ENCODE measurements at places on chromosomes 4 and X.

GRCh38 chr4:92359491-92359890 is 55.7 kb downstream of the GRID2 start:
- no peak for DNase-seq

- DNase-seq = no peak
Observed at GRCh38 chr4:85790582-85790981, 315.6 kb downstream of the ARHGAP24 start.

DNA sequence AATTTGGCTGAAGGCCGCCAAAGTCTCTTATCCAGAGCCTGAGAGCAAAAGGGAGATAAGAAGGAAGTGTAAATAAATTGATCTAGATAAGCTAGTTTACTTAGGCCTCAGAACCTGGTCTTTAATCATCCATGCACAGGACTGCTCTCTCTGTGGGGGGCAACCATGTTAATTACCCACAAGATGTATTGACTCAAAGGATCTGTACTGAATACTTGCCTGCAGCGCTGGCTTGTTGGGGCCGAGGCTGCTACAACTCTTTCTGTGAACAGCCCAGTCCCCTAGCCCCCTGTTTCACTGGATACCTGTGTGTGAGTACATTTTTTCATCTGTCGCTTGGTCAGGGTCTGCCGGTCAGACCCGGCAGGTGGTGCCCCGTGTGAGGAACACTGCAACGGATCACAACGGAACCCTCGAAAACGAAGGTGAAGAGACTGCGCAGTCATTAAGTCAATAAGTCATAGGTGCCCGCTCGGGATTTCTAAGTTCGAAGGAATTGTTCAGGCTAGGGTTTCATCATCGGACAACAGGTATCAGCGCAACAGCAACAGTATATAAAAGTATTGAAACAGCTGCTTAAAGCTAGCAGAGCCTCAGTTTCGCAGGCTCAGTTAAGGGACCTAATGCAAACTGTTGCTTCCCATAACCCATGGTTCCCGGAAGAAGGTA is 8.3 kb downstream of the MAGEA11 start:
- DNase-seq = no peak

DNA sequence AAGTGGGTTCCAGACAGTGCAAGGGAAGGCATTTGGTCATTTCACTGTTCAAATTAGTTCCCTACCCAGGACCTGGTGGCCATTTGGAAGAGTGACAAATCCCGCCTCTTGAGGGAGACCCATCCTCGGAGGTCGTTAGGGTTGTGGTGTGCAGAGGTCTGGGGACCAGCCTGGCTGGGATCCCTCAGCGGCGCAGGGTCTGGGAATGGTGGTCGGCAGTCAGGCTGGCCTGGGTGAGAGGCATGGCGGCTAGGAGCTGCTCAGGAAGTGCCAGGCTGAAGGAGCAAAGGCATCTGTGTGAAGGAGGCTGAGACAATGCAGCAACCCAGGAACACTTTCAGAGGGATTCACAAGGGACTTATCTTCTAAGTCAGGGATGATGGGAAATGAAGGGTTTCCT is 6.7 kb downstream of the NLGN3 start:
- DNase-seq = no peak

GRCh38 chr4:106261980-106262379 is 54.0 kb downstream of the TBCK start:
- DNase-seq = no peak

GRCh38 chr4:97665553-97665952 is 477.7 kb downstream of the STPG2 start:
- no peak for DNase-seq

DNA sequence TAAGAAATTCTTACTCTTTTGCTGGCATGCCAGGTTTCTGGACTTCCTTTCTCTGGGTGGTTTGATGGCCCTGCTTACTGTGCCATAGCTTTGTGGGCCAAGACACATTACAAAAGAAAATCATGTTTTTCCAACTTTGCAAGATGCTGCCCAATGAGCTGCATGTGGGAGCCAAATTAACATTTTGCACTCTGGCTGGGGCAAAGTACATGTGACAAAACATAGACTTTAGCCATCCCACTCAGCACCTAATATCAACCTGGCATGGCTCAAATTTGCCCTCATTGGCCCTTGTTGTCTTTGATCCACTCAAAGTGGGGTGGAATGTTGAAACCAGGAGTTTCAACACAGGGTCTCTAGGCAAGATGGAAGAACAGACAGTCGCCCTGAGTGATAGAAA is 40.0 kb upstream of the DYNLT3 start:
- DNase-seq = no peak

- peak; percentile 17 for DNase-seq
Observed at GRCh38 chrX:21047034-21047455, 327.2 kb upstream of the CNKSR2 start.

- DNase-seq = no peak
Observed at GRCh38 chrX:50093625-50094024, 107.2 kb downstream of the AKAP4 start.

DNA sequence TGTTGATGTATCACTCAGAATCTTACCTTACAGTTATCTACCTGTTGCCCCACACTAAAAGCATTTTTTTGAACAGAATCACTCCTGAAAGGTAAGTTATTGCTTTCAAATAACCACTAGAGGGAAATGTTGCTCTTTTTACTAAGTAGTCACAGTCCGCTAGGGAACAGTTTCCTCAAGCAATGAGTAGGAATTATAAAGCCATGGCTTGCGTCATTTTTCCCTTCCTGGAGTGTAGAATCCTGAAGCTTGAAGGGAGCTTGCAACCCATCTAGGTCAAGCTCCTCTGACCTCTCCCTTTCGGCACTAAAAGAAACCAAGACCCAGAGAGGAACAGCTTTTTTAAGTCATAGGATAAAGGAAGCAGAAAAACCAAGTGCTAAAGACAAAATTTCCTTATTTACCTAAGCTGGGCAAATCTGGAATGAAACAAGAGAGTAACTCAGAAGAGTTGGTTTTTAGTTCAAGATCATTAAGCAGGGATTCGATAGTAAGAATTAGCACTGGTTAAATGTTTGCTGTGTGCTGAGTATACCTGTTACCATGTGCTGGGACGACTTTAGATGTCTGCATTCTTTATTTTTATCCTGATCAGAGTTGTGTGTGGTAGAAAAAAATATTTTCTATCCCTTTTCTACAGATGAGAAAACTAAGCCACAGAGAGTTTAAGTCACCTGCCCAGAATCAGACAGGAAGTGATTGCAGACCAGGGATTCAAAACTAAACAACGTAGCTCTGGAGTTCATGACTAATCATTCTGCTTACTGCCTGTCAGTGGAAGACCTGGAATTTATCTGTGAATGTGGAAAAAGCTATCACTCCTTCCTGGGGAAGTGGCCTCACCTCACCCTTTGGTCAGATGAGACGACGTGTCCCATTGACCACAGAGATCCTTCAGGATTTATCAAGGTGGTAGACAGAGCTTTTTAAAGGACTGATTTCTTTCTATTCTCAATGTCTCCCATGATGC is 631.5 kb downstream of the RAB28 start:
- DNase-seq = peak; percentile 42

DNA sequence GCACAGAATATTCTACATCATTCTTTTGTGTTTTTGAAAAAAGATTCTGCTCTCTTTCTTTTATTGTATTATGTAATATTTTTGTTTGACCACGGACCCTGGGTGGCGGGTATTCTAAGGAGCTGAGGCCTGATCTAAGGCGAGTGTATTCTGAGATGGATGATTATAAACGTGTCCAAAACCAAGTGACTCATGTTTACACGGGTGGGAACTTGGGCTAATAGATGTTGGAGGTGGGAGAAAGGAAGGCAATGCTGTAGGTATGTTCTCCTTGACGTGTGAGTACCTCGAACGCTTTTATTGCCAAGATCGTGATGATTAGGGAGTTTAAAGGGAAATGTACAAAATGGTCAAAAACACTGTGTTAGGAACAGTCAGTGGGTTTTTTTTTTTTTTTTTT is 188.9 kb upstream of the FAT1 start:
- DNase-seq = no peak

DNA sequence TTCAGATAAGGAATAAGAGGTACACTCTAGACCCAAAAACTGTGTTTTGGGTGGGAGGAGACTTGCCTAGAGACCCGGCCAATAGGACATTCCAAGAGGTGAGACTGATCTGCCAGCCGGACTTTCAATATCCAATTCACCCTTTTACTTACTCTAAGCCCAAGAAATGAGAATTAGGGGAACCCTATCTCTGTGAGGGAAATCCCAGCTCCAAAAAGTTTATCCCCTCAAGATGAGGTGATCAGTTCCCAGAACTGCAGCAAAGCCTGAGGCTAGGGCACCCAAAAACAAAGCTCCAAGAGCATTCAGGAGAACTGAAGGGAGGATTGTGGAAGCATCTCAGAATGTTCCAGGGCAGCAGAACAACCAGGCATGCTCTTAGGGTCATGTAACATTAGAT is 251.7 kb downstream of the PTTG2 start:
- DNase-seq = no peak

DNA sequence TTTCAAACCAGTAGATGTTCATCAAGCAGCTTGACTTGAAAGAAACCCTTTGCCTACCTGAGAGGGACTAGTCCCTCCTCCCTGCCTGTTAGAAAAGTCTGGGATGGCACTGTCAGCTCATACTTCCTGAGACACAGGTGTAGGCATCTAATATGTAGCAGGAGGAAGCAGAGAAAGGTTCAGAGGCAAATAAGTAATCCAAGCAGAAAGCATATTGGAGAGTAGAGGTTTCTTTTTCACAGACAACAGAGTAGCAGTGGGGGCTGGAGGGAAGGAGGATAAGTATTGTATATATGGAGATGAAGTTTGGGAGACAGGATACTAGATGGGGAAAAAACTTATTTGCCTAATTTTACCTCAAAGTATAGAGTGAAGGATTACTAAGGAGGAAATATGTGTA is 81.5 kb downstream of the FNIP2 start:
- DNase-seq = no peak

DNA sequence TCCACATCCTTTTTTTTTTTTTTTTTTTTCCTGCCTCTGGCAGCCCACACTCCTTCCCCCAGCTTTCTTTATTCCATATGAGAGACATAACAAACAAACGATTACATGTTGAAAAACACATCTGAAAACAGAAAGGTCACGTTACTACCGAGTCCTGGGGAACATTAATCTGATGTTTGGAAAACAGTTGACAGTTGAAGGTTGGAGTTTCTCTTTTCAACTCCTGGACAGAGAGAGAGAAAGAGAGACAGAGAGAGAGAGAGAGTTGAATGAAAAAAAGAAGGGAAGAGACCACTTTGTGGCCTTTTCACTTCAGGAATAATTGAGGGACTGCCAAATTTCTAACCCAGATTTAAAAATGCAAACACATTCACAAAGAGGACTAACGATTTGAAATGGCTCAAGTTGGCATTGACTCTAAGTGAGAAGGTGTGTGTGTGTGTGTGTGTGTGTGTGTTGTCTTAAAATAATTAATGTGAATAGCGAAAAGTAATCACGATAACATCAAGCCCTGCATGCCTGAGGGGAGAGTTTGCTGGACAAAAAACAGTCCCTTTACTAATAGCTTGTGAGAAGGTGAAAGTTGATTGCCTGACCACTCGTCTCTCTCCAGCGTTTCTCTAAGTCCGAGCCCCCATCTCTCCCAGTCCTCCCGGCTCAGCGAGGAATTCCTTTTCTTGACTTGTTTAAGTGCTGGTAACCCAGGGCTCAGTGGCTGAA is 67.3 kb downstream of the FBXO8 start:
- DNase-seq = peak; percentile 36

DNA sequence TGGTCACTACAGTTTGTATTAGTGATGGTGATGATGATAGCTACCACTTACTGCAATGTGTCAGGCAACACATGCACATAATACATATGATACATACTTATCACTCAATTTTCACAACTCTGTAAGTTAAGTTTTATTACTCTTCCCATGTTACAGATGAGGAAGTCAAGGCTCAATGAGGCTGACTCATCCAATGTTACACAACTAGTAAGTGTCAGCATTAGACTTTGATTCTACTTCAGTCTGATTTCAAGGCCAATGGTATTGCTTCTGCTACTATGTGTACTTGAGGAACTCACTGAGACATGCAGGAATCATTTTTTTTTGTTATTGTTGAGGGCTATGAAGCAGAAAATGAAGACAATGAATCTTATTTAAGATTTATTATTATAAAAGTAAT is 96.4 kb upstream of the TRPC5OS start:
- DNase-seq = no peak

DNA sequence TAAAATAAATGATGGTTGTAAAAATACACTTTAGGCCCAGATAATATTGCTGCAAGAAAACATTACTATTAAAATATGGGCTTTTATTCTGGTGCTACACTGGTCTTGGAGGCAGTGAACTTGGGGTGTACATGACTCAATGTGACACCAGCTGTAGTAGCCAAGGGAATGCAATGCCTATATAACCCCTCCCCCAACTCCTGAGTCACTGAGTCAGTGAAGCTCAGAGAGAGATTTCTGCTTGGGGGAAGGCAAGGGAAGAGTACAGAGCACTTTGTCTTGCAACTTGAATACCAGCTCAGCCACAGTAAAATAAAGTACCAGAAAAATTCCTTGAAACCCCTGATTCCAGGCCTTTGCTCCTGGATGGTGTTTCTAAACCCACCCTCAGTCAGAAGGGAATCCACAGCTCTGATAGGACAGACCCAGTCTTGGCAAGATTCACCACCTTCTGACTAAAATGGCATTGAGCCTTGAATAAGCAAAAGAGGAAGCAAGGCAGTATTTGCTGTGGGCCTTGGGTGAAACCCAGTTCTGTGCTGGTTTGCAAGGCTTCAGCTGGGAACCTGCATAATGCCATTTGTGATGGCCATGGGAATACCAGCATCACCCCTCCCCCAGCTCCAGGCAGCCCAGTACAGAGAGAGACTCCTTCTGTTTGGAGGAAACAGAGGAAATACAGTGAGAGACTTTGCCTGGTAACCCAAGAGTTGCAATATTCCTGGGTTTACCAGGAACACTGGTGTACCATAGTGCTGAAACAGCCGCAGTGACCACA is 209.9 kb downstream of the IQCM start:
- DNase-seq = no peak

DNA sequence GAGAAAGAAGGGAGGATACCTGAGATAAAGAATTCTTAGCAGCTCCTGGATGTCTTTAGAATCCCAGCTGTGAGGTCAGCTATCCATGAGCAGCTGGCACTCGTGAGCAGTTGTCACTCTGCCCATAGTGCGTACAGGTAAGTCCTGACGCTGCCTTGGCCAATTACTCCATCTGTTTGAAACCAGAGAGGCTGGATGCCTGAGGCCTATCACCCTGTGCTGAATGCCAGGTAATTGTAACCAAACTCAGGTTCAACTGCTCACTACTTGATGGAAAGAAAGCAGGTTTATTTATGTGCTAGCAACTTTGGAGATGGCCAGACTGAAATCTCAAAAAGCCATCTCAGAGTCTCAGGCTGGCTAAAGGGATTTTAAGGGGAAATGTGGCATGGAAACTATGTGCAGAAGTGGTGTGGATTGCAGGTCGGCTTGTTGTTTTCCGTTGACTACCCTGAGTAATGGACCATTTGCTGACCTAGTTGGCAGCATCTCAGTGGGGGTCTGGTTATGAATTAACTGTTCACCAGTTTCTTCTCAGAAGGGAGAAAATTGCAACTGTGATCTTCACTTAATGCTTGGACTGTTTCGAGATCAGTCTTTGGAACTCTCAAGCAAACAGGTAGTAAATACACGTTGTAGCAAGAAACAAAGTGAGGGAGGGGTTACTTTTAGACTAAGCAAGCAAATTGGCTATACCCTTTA is 1614.0 kb upstream of the PCDH10 start:
- DNase-seq = no peak

- peak; percentile 72 for DNase-seq
Observed at GRCh38 chr4:123304151-123304964, 92.2 kb upstream of the SPRY1 start.

GRCh38 chrX:10484683-10485247 is 135.6 kb downstream of the MID1 start:
- no peak for DNase-seq

- no peak for DNase-seq
Observed at GRCh38 chr4:184268584-184269160, 51.0 kb upstream of the ENPP6 start.
